NCI-H2171 treated with DMSO at 0.1 percent for 48 hours (cell line): ENCODE measurements at places on chromosomes 6 and 20.

- no peak for DNase-seq
Measured at GRCh38 chr6:138592749-138593123, 93.4 kb upstream of the NHSL1 start.

GRCh38 chr6:167988945-167989841 is 8.3 kb upstream of the KIF25 start:
- no peak for DNase-seq

GRCh38 chr6:125083684-125083990 is 69.9 kb upstream of the TPD52L1 start:
- DNase-seq = no peak

DNA sequence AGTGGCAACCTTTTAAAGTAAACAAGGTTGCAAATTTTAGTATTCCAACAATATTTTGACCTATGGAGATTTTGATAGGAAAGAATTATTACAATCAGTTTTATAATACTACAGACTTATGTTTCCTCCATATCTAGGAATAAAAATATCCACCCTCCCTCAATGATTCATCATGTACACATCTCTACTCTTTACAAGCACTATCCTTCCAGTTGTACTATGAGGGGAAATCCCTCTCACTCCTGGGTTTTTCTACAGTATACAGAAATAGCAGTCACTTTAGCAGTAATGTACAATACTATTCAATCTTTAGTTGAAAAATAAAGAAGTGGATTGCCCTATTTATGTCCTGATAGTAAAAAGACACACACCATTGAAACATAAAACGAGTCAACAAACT is 46.3 kb upstream of the SCML4 start:
- DNase-seq = no peak

GRCh38 chr20:44849703-44850102 is 35.8 kb upstream of the YWHAB start:
- DNase-seq = no peak
